Left kidney (tissue), 8 donors: ENCODE measurements at places on chromosomes 12 and 14.

DNA sequence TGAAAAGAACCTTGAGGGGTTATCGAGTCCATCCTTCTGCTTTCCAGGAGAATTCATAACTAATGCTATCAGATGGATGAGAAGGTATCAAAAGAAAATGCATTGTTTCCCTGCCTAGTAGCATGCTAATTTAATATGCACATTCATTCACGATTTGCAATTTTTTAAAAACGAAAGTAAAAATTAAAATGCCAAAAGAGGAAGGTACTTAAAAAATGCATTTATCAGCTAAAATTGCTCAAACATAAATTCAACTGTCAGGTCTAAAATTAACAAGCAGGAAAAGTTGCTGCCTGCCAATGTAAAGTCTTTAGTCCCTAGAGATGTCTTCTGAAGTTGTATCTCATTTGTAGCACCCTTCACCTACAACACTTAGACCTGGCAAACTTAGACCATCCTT is 7.9 kb downstream of the ATF7 start:
- DNase-seq, result no peak

DNA sequence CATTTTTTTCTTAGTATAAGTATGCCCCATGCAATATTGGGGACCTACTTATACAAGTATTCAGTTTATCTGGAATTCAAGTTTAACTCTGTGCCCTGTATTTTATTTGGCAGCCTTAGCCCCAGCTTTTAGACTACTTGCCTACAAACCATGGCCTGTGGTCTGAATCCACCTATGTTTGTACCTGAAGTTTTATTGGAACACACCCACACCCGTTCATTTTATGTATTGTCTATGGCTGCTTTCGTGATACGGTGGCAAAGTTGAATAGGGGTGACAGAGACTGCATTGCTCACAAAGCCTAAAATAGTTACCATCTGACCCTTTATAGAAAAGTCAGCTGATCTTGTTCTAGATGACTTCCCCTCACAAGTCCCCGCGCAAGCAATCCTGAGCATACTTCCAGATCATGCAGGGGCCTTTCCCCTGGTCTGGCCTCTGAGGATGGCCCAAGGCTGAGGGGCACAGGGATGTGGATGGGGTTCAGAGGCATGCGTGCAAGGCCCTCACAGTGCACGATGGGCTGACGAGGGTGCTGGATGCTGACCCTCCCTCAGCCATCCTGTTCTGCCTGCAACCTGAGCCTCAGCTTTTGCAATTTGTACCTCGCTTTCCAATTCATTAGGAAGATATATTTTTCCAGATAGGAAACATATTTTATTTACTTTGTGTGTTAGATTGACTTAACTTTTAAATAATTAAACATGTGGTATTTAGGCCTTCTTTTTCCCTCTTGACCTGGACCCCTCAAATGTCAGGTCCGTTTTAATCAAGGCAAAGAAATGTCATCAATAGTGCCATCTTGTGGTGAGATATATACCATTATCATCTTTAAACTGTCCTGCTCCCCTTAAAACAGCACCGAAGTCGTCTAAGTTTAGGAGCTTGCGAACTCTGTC is 527.3 kb upstream of the CCDC196 start:
- no peak for DNase-seq

GRCh38 chr14:79179985-79180384 is 1009.8 kb downstream of the NRXN3 start:
- DNase-seq, result no peak

GRCh38 chr12:131287938-131288764 is 334.4 kb downstream of the ADGRD1 start:
- DNase-seq, result no peak

DNA sequence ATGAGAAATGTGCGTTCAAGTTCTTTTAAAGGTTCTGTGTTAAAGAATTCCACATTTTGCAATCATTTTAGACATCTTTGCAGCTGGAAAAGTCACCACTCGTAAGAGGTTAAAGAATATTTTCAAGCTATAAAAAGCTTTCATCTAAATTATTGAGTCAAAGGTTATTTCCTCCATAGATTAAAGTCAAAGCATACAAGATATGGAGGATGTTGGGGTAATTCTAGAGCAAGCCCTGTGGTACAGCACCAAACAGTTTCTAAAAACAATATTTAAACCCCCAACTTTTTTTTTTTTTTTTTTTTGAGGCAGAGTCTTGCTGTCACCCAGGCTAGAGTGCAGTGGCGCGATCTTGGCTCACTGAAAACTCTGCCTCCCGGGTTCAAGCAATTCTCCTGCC is 1299.8 kb upstream of the TMEM132C start:
- no peak for DNase-seq

DNA sequence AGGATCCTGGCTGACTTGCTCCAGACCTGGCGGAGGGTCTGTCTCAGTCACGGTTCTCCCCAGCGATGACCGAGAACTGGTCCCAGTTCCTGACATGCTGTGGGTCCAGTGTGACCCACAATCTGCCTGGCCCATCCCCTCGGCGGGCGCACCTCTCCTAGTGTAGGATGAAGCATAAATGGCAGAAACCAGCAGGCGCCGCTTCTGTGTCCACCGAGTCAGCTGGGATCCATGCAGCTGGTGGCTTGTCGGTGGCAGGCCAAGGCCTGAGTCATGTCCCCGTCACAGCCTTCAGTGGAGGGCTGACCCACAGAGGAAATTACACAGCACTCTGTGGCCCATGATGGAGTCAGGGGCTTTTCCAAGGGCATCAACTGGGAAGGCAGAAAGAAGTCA is 38.5 kb downstream of the NFKBIA start:
- no peak for DNase-seq

- no peak for DNase-seq
These were observed 116.7 kb downstream of the BEGAIN start for GRCh38 chr14:100470523-100470897.

DNA sequence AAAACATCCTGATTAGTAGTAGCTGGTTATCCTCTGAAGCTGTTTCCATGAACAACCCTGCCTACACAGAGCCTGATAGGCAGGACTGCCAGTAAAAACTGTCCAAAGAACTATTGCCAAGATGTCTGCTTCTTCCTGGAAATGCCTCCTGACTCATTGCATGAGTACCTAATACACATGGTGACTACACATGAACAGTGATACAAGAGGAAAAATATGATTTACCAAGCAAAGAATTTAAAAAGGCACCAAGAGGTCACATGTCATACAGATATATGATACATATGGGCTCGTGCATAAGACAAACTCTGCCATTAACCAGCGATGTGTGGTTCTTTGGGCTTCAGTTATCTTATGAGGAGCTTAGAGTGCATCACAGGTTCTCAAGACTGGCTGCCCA is 552.3 kb downstream of the SLC16A7 start:
- no peak for DNase-seq

DNA sequence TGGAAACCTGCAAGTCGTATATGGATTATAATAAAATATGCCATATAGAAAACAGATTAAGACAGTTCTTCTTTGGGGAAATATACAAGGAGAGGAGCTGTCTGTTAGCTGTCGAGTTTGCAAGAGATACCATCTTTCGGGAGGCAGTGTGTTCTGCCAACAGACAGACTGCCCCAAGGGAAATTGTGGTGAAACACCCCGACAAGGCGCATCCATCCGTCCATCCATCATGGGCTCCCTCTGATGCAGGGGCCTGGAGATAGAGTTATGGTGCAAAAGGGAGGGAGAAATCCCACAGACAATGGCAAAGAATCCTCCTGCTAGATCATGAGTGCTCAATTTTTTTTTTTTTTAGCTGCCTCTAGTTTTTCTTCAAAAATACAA is 156.3 kb downstream of the DPF3 start:
- no peak for DNase-seq

DNA sequence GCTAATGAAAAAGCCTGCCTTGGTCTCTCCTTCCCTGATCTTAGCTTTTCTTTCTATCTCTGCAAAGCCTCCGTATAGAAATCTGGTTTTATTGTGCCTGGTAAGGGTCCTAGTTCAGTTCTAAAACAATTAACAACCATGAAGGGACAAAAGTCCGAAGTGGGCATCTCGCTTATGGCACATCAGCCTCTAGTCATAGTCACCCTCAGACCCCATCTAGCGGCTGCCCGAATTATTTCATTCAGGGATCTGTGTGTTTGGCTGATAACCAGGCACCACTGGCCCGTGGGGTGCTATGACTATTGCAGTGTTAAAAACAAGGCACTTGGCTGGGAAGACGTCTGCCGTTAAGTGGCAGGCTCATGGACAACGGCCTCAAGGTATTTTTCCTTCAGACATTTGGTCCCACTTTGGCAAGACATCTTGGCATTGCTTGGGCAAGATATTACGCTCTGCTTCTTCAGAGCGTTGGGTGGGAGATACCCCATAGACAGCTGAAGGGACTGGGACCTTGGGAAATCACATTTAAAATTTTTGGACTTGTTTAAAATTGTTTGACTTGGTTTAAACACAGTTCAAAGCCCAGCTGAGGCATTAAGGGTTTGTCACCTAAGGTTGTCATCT is 87.1 kb downstream of the SINHCAF start:
- peak; percentile 70 for DNase-seq

GRCh38 chr14:54594537-54594936 is 27.6 kb downstream of the SAMD4A start:
- DNase-seq, result no peak

DNA sequence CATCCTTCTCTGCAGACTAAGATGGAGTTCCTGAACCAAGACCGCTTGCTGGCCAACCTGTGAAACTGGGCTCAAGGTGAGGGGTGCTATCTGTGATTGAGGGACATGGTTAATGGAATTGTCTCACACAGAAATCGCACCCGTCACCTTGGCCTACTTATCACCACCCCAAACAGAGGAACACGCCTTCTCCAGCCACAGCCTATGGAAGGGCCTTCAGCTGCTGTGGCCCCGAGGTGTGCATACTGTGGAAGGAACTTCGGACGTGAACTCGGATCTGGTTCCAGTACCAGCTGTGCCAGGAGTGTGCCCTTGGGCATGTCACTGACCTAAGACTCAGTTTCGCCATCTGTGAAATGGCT is 44.4 kb downstream of the EVL start:
- DNase-seq, result no peak

- no peak for DNase-seq
These were observed 24.5 kb downstream of the SAMD4A start for GRCh38 chr14:54591461-54591860.

DNA sequence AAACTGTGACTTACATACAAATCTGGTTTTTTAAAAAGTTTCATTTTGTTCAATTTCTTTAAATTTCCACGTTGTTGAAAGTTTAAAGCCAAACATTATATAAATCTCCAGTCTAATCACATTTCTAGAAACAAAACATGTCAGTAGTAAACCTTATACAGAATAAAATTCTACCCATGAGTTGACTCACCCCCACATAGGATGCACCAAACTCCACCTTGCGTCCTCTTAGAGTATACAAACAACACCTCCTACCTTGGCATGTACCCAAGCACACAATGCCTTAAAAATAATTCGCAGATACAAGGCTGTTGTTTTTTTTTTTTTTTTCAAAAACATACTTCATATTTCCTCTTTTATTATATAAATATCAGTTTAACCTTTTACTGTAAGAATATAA is 3.3 kb downstream of the FBXL14 start:
- DNase-seq, result no peak

DNA sequence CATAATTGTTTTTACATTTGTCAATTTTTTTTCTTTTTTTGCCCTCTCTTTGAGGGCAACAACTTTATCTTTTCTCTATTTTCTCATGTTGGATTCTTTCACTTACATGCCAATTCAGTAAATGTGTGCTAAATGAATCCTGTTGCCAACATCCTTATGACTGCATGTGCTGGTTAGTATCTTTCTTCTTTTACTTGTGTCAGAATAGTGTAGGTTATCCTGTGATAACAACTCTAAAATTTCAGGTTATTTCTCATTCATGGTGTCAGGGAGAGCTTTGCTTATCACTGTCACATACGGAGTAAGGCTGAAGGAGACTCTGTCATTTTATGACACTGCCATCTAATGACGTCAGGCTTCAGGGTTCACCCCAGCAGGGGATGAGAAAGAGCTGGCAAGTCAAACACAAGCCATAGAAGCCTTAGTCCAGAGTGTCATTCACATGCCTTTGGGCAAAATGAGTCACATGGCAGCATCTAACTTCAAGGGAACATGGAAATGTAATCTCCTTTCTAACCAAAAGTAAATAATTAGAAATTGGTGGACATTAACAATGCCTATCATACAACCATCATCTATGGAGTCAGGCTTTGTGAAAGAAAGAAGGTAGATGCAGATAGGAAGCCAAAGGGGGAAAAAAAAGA is 242.5 kb upstream of the ATP2B1 start:
- no peak for DNase-seq

DNA sequence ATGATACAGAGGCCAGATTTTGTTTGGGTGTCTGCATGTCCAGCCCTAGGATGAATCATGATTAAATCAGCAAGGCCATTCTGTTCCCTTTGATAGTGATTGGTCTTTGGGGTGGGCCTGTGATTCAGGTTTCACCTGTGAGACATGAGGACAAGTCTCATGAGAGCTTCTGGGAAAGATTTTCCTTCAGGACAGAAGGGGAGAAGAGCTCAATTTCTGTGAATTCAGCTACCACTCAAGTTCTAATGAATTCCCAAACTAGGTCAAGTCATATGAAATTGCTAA is 73.4 kb downstream of the ZNF664 start:
- DNase-seq, result no peak

DNA sequence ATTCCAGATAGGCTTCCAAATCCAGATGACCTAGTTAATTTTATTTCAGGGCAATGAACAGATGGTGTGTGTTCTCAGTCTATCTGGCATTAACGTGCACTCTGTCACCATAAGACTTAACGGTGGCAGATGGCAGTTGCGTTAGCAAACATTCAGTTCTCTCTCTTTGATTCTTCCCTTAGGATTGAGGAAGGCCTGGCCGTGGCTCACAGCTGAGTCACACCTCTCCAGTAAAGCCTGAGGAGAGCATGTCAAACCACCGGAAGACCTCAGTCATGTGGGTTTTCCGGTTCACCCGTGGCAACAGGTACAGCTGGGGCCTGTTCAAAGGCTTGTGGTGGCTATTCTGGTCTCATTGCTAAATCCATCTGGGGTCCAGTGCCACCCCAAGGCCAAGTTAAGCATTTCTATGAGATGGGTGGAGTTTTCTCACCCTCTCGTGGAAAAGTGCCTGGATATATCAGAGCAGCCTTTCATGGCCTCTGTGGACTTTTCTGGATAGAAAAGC is 545.1 kb upstream of the ATP2B1 start:
- no peak for DNase-seq

DNA sequence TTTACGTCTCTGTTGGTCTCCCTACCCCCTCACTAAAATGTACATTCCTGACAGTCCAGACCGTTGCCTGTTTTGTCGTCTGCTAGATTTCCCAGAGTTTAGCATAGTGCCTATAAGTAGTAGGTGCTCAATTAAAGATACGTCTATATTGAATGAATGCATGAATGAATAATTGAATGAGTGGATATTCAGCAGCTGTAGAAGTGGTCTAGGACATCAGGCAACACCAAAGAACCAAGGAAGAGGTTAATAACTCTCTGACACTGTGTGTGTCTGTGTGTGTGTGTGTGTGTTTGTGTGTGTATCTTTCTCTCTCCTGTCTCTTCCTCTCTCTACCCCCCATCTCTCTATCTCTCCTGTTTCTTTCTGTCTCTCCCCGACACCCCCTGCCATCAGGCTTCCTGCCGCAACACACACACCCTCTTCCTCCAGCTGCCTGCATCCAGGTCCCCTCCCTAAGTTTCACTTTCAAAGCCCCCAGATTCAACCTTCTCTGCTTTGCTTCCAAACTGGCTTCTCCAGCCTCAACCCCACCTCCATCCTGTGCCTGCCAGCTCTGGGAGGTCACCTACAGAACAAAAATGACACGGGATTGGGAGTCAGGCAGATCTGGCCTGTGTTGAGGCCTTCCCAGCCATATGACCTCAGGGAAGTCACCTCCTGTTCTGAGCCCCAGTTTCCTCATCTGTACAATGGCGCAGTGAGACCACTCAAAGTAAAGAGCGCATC is 119.9 kb upstream of the NCOR2 start:
- DNase-seq, result no peak
